ENCODE measurements at places on chromosomes 5 and 9.

DNA sequence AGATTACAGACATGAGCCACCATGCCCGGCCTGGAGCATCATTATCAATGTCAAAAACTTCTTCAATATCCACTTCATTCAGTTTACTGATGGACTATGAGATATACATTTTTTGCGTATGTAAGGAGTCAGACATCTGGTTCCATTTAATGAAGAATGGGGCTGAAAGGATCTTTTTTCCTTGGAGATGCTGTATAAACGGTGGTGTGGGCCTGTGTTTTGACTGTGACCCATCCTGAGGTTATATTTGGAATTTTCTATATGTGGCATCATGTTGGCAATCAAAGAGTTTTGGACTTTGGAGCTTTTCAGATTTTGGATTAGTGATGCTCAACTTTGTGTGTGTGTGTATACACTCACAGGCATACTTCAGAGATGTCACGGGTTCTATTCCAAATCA is 85.7 kb upstream of the FBXL17 start:
- DNase-seq = no peak

DNA sequence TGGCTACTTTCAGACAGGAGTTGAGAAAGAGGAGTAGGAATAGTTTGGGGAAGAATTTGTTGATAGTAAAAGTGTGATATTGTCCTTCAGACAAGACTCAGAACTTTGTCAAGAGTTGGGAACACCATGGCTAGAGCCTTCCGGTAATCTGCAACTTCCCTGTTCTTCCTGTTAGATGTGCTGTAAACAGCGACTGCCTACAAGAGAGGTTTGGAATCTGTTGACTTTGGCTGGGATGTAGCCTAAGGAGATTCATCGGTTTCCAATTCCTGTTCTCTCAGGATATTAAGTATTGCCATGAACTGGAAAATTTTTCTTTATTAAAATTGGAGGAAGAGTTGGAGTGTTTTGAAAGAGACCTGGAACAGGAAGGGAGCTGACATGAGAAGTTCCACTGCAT is 43.9 kb downstream of the ARHGAP26 start:
- no peak for DNase-seq

DNA sequence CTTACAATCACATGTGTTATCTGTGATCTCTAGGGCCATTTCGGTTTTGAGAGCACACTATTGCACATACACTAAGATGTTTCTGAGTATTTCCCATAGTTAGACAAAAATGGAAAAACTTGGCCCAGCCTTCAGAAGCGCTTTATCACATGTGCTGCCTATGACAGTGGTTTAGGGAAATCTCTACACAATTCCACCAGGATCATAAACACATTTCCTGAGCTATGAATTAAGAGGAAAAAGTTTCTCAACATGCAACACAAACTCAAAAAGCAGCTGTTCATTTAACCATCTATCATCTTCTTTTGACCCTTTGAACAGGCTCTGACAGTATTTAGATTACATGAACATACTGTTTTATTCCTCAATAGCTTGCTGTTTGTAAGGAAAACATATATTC is 15.1 kb downstream of the FGF1 start:
- no peak for DNase-seq

- no peak for DNase-seq
Observed at GRCh38 chr9:8633784-8634183, 834.2 kb upstream of the DMAC1 start.

DNA sequence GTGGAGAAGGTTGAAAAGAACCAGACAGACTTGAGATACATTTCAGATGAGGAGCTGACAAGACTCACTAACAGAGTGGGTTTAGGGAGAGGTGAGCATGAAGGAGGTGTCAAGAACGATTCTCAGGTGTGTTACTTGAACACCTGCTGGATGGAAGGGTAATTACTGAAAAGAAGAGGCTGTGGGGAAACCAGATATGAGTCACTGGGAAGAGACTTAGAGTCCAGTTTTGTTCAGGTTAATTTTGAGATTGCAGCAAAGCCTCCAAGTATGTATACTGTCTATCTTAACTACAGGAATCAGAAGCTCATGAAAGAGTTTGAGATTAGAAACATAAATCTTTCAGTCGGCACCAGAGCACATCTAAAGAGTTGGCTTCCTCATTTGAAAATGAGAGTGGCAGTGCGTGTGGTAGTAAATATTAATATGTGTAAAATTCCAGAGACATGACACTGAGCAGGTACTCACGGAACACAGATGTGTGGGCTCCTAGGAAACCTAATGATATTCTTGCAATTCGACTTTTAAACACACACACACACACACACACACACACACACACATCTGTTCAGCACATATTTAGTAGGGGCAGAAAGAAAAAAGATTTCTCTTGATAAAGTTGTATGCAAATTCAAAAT is 197.1 kb downstream of the CDH18 start:
- no peak for DNase-seq

DNA sequence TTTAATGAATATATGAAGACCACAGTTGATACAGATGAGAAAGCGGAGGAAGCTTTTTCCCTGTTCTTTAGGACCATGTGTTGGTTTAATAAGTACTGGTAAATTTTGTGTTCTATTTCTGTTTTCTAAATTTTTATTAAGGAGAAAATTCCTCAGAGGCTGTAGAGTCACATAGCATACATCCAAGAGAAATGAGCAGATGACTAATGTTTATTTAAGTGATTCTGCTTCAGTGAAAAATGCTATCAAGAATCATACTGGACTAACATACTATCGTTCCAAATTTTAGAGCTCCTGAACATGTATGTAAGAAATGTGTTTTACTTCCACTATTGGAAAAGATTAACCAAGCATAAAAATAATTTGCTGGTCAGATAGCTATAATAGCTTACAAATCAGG is 115.0 kb downstream of the KIAA1958 start:
- no peak for DNase-seq

DNA sequence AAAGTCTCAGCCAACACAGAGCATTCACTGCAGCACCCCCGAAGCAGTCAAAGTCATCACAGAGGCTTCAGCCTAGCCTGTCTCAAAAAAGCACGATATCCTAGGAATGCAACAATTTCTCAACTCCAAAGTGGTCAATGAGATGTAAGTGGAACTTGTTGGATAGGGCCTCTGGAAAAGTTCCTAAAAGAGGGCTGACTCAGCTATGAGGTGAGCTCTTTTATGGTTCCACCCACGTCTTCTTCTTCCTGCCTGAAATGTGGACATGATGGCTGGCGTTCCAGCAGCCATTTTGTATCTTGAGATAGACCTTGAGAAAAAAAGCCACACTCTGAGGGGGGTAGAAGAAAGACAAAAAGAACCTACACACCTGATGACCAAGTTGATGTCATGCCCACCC is 32.5 kb upstream of the TRIO start:
- no peak for DNase-seq

DNA sequence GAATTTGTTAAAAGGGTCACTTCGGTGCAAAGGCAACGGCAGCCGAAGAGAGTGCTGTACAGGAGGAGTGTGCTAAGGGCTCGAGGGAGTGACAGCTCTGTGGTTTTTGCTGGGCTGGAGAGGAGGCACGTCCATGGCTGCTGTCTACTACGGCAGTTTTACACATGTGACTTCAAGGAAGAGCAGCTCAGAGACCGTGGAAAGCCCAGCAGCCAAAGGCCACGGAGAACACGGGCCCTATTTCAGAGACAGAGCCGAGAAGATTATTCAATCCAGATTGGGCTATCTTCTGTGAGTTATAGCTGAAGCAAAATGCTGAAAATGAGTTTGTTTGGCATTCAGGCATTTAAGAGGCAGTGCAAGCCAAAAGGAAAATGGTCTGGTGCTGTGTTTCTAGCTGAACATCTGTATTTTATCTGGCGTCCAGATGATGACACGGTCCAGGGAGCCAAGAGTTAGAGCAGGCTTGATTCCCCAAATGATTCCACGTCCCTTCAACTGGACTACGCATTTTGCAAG is 96.4 kb downstream of the RFK start:
- DNase-seq = no peak

DNA sequence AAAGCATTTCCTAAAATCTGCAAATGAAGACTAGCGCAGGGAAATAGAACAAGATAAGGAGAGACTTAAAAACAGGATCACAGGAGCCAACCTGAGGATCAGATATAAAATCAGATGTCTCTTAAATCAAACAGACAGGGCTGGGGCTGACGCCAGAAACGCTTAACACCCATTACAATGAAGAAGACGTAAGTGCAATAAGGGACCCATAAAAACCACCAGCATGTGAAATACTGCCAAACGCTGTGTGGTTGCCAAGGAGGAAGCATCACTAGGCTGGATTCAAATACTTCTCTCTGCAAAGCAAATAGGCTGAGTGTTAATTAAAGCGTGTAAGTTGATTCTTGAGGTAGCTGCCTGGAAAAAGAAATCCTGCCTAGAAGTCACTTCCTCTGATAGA is 74.4 kb upstream of the ATP10B start:
- DNase-seq = no peak

DNA sequence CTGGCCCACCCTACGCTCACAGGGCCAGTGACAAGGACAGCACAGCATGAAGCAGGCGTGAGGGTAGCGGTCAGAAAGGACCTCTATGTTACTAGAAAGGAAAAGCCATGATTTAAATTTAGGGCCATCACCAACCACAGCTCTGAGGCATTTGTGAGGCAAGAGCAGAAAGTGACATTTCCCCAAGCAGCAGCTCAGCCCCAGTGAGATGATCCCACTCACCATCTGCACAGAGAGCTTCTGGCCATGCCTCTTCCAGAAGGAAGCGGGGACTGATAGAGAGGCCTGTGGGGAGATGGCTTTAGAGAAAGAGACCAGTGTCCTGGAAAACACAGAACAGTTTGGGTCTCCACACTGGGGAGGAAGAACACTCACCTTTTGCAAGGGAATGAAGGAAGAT is 413.9 kb downstream of the SPOCK1 start:
- no peak for DNase-seq

- DNase-seq = no peak
Observed at GRCh38 chr9:69549310-69550202, 122.6 kb downstream of the APBA1 start.

DNA sequence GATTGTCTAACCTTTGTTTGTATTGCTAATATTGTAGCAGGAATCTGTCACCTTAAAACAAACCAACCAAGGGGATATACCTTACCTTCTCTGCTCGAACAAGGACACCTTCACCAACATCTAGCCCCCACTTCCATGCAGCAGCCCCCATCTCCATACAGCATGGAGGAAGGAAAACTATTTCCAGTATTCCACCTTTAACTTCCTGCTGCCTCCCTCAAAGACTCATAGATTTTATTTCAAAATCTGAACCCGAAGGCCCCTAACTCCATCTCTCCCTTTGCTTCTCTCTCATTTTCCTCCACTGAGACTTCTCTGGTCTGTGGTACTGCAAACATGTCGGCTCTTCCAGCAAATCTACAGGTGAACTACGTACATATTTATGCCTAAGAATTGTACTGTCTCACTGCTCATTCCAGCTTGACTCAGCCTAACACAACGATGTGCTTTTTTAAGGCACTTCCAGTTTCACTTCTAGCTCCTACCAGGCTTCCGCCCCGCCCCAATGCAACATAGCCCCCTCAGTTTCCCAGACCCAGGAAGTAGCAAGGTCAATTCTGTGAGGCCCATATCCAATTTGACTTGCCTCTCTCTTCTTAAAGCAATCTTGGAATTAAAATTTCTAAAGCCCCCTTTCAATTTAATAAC is 70.7 kb upstream of the RNF38 start:
- no peak for DNase-seq

- DNase-seq = no peak
Observed at GRCh38 chr5:98463676-98464075, 309.8 kb upstream of the RGMB start.

DNA sequence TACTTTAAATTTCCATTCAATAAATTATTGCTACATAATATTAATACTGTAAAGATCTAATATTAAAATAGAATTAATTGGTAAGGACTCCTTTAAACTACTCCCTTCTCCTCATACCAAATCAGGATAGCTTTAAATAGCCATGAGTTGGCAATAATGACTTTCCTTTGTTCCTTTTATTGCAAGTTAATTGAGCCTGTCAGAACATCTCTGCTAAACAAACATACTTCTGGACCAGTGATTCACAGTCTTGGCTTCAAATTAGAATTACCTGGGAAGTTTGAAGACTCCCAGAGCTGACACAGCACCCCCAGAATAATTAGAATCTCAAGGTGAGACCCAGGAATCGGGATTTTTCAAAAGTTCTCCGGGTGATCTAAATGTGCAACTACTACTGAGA is 18.7 kb downstream of the C5orf58 start:
- no peak for DNase-seq

- DNase-seq = no peak
Observed at GRCh38 chr5:90802474-90803317, 244.1 kb downstream of the ADGRV1 start.

DNA sequence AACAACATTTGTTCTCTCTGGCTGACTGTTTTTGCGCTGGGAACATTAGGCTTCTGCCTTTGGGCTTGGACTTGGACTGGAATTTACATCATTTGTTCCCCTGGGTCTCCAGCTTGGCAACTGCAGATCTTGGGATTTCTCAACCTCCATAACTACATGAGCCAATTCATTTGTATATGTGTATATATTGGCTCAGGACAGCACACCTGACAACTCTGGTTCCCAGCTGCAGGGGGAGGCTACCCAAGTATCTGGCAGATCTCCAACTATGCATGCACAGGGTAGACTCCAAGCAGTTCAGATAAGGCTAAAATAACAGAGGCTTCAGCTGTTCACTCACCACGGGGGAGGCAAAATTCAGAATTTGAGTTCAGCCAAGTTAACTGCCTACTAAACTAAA is 31.6 kb upstream of the F2RL1 start:
- no peak for DNase-seq

- DNase-seq = no peak
Observed at GRCh38 chr5:59104400-59105127, 521.7 kb downstream of the RAB3C start.

DNA sequence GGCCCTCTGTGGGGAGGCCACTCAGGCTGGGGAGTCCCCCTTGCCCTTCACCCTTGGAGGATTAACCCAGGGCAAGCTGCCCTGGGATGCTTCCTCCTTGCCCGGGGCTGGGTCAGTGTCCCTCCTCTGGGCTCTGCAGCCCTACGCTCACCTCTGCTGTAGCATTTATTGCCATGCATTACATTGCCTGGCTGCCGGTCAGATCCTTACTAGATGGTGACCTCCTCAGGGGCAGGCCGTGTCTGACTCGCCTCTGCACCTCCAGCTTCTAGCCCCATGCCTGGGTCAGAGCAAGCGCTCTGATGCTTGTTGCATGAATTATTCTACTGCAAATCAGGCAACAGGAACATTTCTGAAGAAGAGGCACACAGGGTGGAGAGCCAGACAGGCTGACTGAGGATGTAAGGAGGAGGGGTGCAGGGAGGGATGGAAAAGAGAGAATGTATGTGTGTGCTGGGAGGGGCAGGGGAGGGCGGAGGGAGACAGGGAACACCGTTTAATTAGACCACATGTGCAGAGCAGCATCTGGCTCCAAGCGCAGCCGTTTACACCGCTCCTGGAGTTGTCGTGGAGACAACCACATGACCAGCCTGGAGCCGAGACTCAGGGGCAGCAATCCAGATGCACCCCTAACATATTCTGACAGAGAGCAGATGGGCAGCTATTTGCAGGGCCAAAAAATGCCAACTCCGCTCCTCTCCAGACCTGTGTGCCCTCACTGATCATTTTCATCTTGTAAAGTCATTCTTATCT is 117.0 kb downstream of the CRB2 start:
- no peak for DNase-seq

- no peak for DNase-seq
Observed at GRCh38 chr5:173333925-173334661, 5.9 kb upstream of the STC2 start.

Measured in stimulated activated CD8-positive, alpha-beta memory T cell treated with anti-CD3 and anti-CD28 coated beads, Interleukin-4, amount 100 ng/mL, for 24 hours (primary cell).